ENCODE measurements at places on chromosomes 11 and 22.

DNA sequence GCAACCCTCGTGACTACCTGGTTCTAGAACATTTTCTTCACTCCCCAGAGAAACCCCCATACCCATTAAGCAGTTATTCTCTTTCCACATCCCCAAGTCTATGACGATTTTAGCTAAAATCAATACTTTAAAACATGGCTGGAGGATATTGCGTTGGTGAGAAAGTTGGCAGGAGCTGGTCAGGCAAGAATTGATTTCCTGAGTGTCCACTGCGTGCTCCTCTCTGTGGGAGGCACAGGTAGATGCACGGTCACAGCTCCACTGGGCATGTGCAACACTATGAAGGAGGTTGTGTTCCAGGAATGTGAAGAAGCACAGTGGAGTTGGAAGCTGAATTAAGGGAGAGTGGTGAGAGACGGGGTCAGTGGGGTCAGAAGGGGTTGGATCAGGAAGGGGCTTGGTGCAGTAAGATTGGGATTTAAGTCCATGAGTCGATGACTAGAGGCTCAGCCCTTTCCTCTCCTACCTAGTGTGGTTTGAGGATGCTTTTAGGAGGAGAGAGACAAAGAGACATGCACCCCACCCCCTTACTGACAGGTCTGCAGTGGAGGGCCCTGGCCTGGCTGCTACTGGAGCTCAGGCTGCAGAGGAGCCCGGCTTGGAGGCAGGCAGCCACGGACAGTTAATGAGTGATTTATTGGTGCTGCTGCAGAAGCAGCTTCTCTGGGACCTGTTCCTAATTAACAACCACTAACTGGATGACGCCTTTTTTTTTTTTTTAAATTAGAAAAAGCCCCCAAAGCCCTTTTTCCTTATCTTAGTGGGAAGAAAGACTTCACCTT lies 395.6 kb downstream of the TENM4 start:
- no peak for DNase-seq

- DNase-seq: no peak
These were observed 420.9 kb downstream of the METTL15 start for GRCh38 chr11:28529046-28529445.

DNA sequence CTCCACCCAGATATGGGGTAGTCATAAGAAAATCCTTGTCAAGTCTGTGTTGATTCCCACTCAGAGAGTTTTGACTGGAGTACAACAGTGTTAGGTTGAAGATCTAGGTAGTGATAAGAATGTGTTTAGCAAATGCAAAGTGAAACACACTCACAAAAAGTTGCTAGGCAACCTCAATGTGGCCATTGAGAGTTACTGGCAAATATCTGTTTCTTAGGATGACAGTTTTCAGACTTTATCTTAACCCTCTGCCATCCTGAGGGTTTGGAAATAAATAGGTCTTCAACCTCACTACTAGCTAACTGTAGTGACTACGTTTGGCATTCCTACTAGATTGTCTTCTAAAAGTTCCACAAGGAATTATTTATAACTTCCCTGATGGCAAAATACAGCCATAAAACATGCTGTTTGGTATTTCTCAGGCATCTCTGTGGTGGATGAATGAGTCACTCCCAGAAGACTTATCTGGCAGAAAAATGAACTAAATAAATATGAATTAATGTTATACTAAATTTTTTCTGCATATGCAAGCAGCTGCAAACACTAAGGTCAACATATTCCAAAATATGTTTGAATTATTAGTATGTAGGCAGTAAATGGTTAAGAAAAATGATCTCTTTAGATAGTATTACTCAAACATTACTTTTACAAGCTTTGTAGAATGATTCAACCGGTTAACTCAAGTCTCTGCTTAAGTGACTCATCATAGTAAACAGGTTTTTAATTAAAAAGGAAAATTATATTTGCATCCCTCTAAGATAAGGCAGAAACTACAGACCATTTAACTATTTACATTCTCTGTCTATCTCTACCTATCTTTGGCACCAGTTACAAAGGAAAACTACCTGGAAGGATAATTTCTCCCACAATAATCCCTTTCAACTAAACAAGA lies 17.1 kb upstream of the SYTL2 start:
- DNase-seq: no peak

DNA sequence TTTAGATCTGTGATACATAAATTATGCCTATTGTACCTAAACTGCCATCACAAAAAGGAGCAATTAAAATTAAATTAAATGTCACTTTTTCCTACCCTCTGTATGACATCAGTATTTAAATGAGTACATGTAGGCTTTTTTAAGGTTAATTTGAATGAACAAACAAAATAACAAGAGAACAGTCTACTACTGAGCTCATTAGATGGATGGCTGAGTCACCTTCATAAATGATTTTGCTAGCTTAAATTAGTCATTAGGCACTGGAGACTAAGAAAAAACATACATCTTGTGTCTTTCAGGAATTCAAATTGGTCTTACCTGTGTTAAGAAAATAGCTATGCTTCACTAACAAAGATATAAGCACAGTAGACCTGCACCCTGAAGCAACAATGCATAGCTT lies 153.6 kb downstream of the RCN1 start:
- no peak for DNase-seq

DNA sequence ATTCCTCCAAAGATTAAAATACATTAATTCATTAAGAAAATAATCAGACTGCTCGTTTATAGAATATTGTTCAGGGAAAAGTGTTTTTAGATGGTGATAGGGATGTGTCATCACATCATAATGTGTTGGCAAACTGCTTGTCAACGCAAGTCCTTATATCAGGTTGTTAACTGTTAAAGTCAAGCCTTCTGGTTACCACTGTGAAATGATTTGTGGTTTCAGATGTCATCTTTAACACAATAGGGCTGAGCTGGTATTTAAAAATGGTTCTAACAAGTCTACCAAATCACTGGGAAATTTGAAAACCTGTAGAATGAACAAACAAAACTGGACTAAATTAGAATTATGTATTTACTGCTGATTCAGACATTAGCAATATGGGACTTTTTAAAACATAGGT lies 2.4 kb upstream of the MMP13 start:
- DNase-seq: no peak

- DNase-seq: no peak
These were observed 42.2 kb downstream of the FLI1 start for GRCh38 chr11:128735935-128736605.

DNA sequence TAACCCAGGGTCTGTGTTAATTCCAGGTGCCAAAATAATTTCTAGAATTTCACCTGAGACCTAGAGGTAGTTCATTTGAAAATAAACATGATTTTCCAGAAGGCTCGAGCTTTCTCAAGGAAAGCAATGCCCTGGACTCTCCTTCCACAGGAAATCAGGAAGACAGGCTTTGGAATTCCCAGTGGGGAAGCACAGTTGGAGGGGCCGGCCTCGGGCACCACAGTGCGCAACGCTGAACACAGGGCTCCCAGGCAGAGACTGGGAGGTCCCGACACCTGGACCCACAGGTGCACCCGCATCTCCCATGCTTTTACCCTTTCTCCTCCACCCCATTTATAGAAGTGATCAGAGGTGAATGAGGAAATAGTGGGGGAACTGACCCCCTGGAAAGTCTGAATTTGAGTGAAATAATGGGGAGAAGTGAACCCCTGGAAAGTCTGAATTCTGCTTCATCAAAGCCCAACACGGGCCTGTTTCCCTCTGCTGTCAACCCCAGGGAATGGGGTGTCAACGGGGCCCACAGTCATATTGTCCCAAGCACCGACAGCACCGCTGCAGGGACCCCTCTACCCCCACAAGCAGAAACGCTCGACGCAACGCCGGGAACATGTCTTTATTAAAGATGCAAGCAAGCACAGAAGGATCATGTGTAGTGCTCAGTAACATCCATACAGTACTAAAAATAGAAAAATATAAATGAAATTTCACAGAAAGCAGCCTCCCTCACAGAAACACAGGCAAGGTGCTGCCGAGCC lies 12.0 kb upstream of the EFCAB6 start:
- DNase-seq: no peak

- DNase-seq: no peak
These were observed 17.1 kb upstream of the GNAZ start for GRCh38 chr22:23053051-23053707.

DNA sequence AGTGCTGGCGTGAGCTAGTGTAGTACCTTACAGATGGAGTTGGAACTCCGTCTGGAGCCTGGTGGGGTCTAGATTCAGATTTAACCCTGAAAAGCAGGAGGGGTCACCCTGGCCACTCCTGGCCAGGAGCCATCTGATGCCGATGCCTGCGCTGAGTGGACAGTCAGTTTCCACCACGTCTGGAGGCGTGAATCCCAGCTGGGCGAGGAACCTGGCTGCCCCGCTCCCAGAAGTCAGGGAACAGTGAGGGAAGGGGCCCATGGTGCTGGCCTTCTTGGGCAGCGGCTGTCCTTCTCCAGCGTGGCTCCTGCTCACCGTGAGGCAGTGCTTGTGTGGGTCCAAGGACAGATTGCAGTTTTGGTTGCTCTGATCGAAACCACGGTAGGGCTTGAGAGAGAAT lies 76.3 kb downstream of the PARVB start:
- DNase-seq: peak; percentile 10

- no peak for DNase-seq
These were observed 20.8 kb downstream of the SGSM1 start for GRCh38 chr22:24826710-24827285.

DNA sequence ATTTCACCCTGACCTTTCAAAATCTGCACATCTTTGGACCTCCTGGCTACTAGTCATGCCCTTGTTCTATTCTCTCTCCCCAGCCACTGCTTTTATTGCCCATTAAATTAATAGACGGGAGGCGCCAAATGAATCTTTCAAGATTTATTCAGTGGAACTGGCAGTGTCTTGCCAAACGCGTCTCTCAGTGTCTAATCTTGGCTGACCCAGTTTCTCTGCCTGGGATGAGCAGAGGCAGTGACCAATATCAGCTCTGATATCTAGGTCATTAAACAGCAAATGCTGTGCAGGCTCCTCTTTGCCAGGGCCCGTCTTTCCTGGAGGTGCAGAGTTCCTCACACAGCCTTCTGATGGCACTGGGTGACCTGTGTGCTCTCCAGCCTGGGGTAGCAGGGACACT lies 74.0 kb downstream of the TRAF6 start:
- no peak for DNase-seq

All from left hindlimb (tissue), 1 donor.